ENCODE measurements at places on chromosomes 7 and 10.

GRCh38 chr7:32428546-32428945 is 61.6 kb downstream of the LSM5 start:
- DNase-seq, result no peak

DNA sequence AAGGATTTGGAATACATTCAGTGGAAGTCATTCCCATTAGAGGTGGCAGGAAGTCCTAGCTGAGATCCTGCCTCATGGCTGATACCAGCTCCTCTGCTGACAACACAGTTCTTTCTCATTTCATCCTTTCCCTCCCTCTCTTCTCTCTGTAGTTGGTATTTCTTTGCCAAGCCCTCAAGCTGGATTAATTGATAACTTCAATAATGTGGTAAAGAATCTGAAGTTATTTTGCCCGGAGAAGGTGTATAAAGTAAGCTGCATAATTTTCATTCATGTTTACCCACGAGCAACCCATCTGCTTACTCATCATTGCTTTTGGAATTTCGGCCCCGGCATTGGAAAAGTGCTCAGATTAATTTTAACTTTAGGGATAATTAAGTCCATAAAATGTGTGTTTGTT is 85.2 kb upstream of the PLPP4 start:
- DNase-seq, result no peak

DNA sequence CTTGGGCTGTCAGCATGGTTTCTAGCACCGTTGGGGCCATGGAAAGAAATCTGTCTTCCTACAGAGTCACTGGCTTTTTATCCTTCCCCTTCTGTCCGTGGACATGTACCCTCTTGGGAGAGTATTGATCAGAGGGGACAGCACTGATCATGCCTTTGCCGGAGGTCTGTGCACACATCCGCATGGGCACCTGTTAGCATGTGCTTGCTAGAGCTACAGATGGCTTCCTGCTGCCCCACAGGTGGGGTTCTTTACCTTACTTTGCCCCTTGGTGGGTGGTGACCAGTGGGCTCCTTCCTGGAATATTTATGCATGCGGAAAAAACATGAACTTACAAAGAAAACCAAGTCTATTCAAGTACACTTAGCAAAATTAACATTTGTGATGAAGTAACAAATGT is 24.9 kb downstream of the RPS24 start:
- no peak for DNase-seq

DNA sequence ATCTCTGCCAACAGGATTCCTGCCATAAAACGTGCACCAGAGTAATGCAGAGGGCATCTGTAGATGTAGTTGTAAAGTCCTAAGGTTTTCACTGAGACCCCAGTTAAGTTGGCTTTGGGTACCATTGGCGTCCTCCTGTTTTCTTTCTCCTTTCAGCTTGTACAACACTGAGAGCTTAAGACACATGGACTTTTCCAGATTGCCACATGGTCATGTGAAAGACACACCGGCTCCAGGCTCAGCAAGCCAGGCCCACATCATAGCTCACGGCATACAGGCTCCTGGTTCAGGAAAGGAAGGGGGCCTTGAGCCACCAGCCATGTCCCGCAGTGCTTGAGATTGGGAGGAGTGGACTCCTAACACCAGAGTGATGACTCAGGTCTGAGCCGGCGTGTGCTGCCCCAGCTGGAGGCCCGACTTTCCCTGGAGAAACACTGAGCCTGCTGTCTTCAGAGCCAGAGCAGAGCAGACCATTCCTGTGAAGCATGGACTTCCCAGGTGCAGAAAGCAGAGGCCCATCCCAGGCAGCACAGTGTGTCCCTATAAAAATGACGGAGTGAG is 252.7 kb downstream of the PRPF18 start:
- DNase-seq, result no peak

GRCh38 chr10:62082271-62082656 is 180.8 kb downstream of the ARID5B start:
- no peak for DNase-seq

- DNase-seq, result no peak
Observed at GRCh38 chr7:2306688-2307087, 7.6 kb downstream of the SNX8 start.

DNA sequence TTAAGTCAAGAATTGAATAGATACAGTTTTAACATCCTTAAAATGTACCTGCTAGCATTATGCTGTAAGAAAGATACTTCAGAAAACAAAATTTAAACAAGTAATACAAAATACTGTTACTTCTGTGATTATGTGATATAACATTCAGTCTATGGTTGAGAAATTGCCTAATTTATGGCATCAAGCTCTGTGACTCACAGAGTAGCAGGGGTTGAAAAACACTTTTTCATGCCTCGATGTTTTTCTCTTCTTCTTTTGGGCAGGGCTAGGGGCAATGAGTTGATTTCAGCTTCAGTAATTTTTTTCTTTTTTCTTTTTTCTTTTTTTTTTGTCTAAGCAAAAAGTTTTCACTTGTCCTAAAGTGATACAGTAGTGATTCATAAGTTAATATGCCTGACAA is 209.2 kb downstream of the MBL2 start:
- no peak for DNase-seq

- DNase-seq, result no peak
Observed at GRCh38 chr10:52777414-52777813, 4.8 kb upstream of the MBL2 start.

DNA sequence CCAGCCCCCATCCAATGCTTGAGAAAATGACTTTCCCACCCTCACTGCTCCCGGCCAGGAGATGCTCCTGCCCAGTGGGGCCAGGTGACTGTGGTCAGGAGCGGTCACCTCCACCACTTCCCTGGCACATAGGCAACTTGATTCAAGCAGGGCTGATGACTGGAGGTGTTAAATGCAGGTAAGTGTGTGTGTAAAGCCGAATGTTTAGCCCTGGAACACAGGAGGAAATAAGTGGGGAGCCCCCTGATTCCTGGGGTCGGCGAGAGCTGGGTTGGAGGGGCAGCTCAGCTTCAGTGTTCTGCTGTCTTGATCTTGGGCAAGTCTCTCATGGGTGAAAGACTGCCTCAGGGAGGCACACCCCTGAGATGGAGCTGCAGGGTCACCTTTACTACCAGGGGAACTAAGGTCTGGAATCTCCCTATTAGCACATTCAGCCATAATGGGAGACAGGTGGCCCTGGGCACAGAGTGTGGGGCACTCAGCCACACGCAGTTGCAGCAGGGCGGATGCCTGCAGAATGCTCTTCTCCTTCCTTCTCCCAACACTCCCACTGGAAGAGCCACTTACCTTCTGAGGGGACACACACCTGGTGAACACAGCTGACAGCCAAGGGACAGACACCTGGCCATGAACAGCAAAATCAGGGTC is 124.1 kb downstream of the PTPN20 start:
- DNase-seq, result no peak

GRCh38 chr10:14244801-14245211 is 85.9 kb downstream of the FRMD4A start:
- no peak for DNase-seq

- no peak for DNase-seq
Observed at GRCh38 chr10:51585742-51586141, 113.7 kb downstream of the CSTF2T start.

GRCh38 chr7:13933091-13933490 is 56.4 kb downstream of the ETV1 start:
- no peak for DNase-seq

DNA sequence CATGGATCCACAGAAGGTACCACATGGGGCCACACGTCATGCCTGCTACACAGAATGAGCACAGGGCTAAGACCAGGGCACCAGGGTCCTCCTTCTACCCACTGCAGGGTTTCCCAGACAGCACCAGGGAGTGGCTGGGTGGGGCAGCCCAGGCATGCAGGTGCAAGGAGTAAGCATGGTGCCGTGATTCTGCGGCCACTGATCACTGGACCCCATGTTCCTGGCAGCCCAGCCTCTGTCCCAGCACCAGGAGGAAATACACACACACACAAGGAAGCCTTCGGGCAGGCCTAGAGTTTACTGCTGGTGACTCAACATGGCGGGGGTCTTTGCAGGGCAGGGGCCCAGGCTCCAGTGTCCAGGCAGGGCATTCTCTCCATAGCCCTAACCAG is 13.9 kb downstream of the ATP6V1F start:
- DNase-seq, result no peak

DNA sequence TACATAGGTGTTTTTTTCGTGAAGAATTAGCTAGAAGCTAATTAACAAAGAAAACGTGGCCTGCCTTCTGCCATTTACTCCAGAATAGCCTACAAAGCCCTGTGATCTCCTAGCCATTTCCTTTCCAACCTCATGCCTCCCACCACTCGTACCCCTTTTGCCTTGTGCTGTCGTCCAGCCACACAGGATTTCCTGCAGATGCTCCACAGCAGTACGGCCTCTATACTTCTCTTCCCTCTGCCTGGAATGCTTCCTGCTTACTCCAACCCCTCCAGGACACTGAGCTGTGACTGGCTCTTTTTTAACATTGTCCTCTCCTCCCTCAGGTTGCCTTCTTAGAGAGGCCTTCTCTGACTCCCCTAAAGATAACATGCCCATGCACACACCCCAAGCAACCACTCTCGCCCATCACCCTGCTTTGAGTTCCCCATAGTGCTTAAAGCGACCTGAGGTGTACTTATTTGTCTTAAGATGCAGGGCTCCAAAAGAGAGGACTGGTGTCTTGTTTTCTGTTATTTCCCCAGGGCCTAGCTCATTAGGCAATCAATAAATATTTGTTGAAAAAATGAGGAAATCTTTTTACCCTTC is 32.7 kb downstream of the STK17A start:
- no peak for DNase-seq

DNA sequence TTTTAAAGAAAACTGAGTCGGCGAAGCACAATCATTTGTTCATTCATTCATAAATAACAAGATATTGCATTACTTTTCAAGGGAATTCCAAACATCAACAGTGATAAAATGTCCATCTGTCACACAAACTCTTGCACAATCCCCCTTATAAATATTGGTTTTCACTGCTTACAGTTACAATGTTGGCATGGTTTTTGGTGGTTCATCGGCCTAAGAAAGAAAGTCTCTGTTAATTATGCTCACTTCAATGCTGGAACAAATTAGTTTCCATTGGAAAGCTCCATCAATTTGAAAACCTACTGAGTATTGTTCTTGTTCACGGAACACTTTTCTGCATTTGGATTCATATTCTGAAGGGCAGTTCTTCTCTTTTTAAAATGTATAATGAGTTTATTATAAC is 188.5 kb downstream of the JAZF1 start:
- peak; percentile 23 for DNase-seq

- no peak for DNase-seq
Observed at GRCh38 chr7:41378156-41378555, 324.7 kb downstream of the INHBA start.

DNA sequence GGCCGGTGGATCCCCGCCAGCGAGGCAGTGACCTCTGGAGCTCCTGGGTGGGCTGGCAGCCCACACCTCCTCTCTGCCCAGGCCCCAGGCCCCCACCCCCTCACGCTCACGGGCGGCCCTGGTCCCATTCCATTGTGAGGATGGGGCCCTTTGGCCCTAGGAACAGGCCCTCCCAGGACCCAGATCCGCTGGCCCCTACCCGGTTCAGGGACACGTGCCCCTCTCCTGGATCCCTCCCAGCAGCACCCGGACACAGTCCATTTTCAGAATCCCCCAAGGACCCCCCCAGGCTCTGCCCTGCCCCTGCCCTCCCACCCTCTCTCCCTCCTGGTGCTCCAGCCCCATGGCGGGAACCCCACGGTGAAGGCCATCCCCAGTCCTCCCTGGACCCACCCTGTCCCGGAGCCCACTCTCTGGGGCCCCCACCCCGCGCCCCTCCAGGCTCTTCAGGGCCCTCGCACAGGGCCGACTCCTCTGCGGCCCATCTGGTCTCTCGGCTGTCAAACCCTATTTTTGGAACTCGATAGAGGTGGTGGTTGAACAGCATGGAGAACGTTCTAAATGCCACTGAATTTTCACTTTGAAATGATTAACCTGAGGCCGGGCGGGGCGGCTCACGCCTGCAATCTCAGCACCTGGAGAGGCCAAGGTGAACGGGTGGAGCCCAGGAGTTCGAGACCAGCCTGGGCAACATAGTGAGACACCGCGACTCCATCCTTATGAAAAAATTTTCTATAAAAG is 8.1 kb downstream of the ADAP1 start:
- no peak for DNase-seq

- DNase-seq, result peak; percentile 39
Observed at GRCh38 chr7:73941836-73942551, 81.0 kb downstream of the TMEM270 start.

DNA sequence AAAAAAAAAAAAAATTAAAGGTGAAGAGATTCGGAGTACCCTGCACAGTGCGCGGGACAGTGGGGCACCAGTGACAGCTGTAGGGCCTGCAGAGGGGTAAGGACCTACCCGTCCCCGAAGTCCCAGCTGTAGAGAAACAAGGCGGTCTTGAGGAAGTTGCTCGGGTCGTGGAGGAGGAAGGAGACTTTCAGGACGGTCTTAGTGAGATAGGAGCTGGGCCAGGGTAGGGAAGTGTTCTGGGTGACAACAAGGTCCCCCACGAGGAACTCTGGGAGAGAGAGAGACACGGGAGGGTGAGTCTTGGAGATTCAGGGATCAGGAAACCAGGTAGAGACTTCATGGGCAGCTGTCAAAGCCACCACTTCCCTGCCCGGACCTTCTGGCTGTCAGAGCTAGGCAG is 9.7 kb downstream of the TMEM130 start:
- no peak for DNase-seq

GRCh38 chr10:57692255-57692980 is 575.3 kb downstream of the IPMK start:
- peak; percentile 72 for DNase-seq

GRCh38 chr7:100745184-100745583 is 11.8 kb downstream of the ZAN start:
- peak; percentile 56 for DNase-seq

- no peak for DNase-seq
Observed at GRCh38 chr10:71438761-71439160, 42.0 kb downstream of the CDH23 start.

DNA sequence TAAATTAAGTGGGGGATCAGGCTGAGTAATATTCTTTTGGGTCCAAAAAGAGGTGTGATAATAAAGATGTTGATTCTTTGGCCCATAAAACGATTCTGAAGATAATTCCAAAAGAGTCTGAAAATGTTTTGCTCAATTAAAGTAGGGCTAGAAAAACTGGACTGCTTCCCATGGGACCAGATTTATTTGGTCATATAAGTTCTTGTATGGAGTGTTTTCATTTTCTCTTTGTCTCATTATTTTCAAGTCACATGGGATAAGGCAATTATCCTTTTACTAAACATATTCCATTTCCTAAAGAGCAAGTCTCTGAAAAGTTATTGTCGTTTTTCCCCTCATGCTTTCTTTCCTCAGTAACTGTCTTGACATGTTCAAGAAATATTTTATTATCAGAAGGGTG is 41.5 kb downstream of the CDK6 start:
- DNase-seq, result no peak

DNA sequence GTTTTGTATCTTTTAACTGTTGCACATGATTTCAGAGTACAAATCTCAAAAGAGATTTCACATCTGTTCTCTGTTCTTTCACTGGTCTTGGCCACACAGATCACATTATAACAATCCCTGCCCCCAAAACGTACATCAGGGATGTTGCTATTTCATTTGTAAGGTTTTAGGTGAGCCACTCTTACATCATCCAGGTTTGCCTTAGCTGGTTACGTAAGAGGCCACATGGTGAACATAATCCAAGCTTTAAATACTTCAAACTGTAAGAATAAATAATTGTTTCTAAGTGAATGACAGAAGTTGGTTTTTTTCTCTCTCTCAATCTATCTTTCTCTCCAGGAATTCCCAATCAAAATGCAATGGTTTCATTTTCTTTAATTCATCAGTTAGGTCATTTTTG is 245.9 kb upstream of the HGF start:
- DNase-seq, result no peak

Data from fibroblast of skin of left biceps (primary cell).